ENCODE measurements at places on chromosomes 11 and 22. TPM values are rescaled to one million over a fixed set of nuclear protein-coding genes. Genes with fewer than 3 reads are reported as not detected.

DNA sequence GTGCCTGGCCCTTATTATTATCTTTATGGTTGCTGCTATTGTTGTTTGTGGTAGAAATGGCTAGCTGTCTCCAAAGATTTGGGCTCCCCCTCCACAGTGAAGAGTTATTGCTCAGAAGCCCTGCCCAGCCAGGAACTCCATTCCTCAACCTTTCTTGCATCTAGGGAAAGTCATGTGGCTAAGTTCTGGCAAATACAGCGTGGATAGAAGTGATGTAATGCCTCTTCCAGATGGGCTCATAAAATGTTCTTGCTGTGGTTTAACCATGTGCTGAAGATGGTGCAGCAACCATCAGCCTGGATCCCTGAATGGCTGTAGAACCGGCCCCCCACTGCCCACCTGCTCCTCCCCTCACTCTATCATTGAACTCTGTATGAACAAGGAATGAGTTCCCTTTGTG, 203.5 kb upstream of the E2F8 start:
- no peak overlapping the region for H3K27ac ChIP-seq
- peaks cover 4% of the 10 kb centered on the region for H3K27me3 ChIP-seq
- H3K4me1 ChIP-seq: peaks cover 6% of the 10 kb centered on the region
- H3K36me3 ChIP-seq: no peaks in the 10 kb centered on the region

DNA sequence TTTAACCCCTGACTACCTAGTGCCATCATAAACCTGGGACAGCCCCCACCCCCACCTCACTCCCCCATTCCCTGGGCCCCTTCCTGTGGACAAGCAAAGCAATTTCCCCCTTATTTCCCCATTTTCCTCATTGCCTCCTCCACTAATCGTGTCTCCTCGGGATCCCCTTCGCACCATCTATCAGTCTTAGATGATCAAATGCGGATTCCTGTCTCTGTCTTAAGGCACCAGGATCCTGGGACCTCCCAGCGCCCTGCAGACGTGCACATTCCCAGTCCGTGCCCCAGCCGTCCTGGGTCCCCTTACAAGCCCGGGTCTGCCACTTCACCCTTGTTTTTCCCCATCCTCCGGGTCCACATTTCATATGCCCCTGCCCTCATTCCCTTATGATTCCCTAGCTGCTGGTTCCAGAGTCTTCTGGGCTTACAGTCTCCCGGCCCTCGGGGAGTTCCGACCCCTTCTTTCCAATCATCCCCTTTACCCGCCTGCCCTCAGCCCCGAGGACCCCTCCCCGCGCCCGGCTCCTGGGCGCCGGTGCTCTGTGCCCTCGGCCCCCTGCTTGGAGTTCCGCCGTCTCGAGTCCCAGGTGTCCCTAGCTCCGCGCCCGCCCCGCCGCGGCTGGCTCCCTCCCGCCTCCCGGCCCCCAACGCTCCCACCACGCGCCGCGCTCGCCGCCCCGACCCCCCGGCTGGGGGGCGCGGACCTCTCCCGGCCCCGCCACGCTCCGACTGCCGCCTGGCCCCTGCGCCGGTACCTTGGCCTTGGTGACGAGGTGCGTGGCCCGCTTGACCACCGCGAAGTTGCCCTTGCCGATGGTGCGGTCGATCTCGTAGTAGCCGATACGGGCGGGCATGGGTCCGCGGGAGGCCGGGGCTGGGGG, 599 bp downstream of the SIK3 start:
- H3K27ac ChIP-seq: peak overlapping the region; percentile 93
- peak; percentile 25 for DNase-seq
- H3K4me3 ChIP-seq: peak overlapping the region; percentile 93
- peaks cover 5% of the 10 kb centered on the region for H3K36me3 ChIP-seq
- H3K27me3 ChIP-seq: no peaks in the 10 kb centered on the region
- peaks cover 53% of the 10 kb centered on the region for H3K4me1 ChIP-seq

DNA sequence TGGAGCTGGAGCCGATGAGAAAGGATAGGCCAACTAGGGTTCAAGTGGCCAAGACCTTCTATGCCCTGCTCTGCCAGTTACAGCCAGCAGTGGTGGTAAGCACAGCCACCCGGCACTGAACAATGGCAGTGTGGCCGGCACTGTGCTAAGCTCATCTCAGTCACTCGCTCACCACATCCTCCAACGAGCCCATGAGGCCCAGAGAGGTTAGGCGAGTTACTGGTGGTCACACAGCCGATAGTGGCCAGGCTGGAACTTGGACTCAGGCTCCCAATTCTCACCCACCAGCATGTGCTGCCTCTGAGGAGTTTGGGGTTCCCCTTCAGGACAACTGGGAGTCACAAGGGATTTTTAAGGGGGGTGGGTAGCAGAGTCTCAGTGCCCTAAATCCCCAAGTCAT, 66.4 kb downstream of the IGLL1 start:
- no peak overlapping the region for H3K27ac ChIP-seq
- DNase-seq: no peak
- H3K4me3 ChIP-seq: no peak overlapping the region
- peaks cover 9% of the 10 kb centered on the region for H3K27me3 ChIP-seq
- H3K36me3 ChIP-seq: no peaks in the 10 kb centered on the region

- H3K27ac ChIP-seq: peak overlapping the region; percentile 75
- peak overlapping the region; percentile 63 for H3K4me3 ChIP-seq
- no peak for DNase-seq
Observed at GRCh38 chr11:62105667-62106191, 18.1 kb upstream of the INCENP start.

- H3K27ac ChIP-seq: no peak overlapping the region
- H3K4me3 ChIP-seq: no peak overlapping the region
- no peaks in the 10 kb centered on the region for H3K36me3 ChIP-seq
- no peaks in the 10 kb centered on the region for H3K27me3 ChIP-seq
Observed at GRCh38 chr11:1228101-1228821, 5.4 kb downstream of the MUC5B start.

DNA sequence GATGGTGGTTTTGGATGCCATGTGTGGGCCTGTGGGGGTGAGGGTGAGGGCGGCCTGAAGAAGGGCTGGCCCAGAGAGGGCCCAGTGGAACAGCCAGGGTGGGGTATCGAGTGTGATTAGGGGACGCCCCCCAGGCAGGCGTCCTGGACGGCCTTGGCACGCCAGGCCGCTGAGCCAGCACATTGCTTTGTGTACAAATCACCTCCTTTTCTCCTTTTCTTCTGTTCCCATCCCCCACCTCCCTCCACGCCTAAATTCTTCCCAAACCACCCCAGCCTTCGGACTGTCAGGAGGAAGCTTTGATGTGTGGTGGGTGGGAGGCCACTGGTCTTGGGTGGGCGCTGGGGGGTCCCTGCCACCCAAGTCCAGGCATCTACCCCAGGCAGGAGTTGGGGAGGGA, 7.8 kb upstream of the CD248 start:
- H3K4me1 ChIP-seq: peaks cover 81% of the 10 kb centered on the region
- peaks cover 8% of the 10 kb centered on the region for H3K36me3 ChIP-seq
- no peak overlapping the region for H3K4me3 ChIP-seq
- no peak for DNase-seq
- H3K27ac ChIP-seq: peak overlapping the region; percentile 98
- H3K27me3 ChIP-seq: no peaks in the 10 kb centered on the region

DNA sequence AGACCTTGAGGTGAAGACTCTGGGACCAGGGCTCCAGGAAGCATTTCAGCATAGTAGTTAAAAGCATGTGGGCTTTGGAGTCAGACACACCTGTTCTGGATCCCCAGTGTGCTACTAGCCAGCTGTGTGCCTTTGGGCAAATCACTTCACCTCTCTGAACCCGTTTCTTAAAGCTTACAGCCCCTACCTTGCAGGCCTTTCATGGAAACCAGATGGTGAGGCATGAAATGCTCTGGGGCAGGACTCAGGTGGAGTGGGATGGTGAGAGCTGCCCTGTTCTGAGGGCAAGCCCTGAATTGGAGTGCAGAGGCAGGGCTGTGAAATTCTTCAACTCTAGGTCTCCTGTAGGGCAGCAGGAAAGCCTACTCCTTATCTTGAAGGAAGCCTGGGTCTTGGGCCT, 10.5 kb downstream of the UCP2 start:
- DNase-seq: no peak
- peaks cover 38% of the 10 kb centered on the region for H3K36me3 ChIP-seq
- H3K4me1 ChIP-seq: peaks cover 85% of the 10 kb centered on the region
- H3K27ac ChIP-seq: peak overlapping the region; percentile 79
- H3K4me3 ChIP-seq: no peak overlapping the region

Gene MS4A15
- total RNA-seq: not detected

Gene TEF
- 2.9 TPM for total RNA-seq

Gene KRTAP5-5
- total RNA-seq: not detected
